ENCODE measurements at places on chromosomes 6 and 20.

DNA sequence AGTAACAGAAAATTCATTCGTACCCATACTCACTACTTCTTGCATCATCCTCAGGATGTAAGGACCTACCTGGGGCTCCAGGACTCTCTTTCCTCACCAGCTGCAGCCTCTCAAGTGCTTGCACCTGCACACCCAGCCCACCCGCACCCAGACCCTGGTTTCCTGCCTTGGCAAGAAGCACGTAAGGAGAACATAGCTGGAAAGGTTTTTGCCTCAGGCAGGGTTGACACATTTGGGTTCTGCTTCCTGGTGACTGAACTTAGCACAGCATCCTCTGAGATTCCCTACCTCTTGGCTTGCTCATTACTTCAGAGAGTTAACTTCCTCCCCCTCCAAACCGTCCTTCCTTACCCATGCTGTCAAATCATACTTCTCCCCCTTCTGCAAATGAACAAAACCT, 556.9 kb downstream of the CD83 start:
- DNase-seq: no peak

DNA sequence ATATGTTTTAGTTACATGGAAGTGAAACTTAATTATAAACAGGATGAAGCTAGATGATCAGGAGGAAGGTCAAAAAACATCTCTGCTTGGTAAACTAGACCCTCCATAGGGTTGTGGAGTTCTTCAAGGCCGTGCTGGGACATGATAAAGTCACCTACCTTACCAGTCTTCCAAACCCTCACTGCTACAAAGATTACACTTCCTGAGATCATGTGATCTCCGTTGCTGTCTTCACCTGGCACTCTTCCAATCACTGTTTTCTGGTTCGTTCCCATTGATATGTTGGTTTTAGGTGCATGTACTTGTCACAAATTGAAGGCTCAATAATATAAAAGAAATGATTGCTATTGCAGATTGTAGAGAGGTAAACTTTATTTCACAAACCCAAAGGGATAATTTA, 161.5 kb upstream of the MAN1A1 start:
- DNase-seq: no peak

GRCh38 chr6:130359736-130360135, 6.1 kb upstream of the TMEM200A start:
- DNase-seq: no peak

DNA sequence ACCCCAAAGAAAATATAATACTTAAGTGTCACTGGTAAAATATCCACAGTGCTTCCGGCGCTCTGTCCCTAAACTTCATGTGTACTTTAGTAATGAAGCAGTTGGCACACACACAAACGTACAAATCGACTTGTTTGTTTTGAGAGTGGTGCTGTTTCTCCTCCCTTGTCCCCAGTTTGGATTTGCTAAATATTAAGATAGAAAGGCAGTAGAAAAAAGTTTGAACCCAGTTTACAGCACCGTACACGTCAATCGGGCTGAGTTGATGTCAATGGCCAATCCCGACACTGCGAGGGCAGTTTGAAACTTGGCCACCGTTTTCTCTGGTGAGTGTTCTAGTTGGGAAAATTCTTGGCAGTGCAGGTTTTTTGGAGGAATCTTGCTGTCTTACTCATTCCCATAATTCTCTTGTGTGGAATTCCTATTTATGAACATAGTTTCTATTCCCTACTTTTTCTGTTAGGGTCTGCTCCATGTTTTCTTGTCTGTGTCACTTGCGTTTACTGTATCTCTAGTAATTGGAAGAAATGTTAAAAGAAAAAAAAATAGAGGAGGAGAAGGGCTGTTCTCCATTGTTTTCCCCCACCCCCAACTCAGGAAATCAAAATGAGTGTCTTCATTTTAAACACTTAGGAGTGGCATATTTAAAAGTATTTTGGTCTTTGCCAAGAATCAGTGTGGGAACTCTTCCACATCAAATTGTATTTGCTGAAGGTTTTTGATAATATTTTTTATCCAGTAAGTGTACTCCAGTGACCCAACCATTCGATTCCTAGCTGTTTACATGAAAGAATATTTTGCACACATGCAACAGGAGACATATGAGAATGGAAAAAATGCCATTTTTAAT, 72.3 kb downstream of the OR2B2 start:
- DNase-seq: no peak

DNA sequence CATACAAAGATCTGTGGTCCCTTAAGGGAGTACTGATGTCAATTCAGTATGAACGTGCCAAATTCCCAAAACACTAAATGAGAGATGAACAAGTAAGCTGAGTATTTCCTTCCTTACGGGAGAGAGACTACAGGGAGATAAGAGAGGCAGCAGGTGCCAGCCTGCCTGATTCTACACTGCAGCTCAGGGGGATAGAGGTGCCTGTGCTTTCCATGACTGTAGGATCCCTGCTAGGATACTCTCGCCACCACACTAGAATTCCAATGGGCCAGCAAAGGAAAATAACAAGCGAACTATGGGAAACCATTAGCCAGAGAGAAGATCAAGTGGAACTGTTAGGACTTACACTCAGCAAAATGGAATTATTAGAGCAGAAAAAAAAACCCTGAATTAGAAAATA, 198.5 kb upstream of the BTBD3 start:
- DNase-seq: no peak

DNA sequence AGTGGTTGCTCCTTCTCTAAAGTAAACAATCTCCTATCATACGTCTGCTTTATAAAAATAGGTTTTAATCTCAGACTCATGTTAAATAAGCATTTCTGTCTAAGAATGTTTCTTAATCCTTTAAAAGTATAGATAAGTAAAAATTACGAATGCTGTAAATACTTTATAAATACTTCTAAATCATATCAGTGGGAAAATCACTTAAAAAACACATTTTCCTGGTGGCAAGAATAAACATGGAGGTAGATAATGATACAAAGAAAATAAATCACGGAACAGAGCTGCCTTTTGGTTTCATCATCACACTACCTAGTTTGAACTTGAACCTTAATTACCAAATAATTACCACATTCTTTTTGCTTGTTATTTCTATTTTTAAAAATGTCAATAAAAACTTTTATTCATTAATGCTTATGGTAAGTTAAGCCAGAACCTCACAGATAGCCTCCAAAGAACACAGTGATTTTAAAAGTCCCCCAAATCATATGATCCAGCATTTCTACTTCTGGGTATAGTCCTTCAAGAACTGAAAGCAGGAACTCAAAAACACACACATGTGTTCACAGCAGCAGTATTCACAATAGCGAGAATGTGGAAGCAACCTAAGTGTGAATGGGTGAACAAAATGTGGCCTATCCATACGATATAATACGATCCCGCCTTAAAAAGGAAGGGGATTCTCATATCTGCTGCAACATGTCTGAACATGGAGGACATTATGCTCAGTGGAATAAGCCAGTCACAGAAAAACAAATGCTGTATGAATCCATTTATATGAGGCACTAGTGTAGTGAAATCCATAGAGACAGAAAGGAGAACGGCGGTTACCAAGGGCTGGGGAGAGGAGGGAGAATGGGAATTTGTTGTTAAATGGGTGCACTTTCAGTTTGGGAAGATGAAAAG, 72.4 kb downstream of the SLC22A23 start:
- DNase-seq: no peak

DNA sequence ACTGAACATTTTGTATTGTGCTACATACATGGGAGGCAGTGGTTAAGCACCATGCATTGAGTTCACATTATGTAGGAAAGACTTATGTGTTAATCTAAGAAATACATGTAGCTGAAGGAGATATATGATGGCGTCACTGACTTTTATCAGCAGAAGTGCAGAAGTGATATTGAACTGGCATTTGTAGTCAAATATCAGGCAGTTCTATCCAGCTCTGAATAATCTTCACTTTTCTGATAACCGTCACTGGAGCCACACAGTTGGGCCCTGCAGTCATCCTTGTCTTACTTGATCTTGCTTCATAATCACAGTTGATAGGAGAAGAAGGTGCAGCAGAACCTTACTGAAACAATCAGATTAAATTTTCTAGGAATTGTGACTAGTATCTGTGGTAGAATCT, 26.4 kb downstream of the CRISP1 start:
- DNase-seq: no peak

- DNase-seq: no peak
Measured at GRCh38 chr20:46562009-46562372, 11.5 kb upstream of the OCSTAMP start.

DNA sequence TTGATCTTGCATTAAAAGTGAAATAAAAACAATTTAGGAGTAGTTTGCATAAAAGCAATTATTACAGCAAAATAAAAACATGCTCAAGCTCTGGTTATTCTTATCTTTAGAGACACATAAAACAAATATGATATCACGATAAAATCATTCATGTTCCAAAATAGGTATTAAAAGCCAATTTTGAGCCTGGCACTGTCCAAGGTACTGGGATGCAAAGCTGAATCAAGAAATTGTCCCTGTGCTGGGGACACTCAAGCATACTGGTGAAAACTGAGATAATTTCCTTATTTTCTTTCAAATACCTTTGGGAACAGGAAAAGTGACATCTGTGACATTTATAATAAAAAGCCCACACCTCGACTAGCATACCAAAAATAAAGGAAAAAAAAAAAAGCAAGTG, 931 bp upstream of the MTCL3 start:
- DNase-seq: no peak

Data from cortex of kidney (tissue), 1 donor.